ENCODE measurements at places on chromosomes 7 and 10.

DNA sequence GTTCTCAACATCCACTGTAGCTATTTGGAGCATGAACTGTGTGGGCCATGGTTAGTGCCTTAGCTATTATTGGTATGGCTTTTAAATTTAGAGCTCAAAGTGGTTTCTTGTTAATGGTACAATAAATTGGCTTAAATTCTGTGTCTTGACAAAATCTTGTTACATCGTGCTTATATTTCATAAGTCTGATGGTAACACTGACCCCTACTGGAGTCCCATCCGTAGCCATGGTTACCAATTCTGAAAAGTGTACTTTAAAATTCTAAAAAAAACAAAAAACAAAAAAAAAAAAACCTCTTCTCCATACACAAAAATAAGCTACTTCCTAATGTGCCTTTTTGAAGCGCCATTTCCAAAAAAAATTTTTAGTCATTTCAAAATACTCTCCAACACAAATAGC is 6.4 kb upstream of the RPP30 start:
- no peak for DNase-seq

GRCh38 chr7:142772051-142772450 is 1.3 kb downstream of the PRSS2 start:
- no peak for DNase-seq

DNA sequence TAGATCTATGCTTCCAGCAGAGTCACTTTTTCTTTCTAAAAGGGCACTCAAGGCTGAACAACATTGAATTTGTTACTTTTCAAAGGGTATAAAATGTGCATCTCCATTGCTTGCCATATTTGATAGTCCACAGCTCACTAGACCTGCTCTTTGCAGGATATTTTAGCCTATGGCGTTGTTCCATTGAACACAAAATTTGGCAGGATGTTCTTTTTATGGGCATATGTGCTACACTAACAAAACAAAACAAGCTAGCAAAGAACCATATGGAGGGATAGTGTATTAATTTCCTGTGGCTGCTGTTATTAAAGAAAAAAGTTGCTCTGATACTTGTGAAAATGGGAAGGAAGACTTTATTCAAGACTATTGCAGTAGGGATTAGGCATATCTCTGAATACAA is 828.7 kb downstream of the TYW1 start:
- DNase-seq: no peak

GRCh38 chr7:135326636-135327280 is 93.1 kb downstream of the STRA8 start:
- DNase-seq: no peak

- no peak for DNase-seq
Observed at GRCh38 chr10:86020134-86020533, 346.5 kb downstream of the GRID1 start.

DNA sequence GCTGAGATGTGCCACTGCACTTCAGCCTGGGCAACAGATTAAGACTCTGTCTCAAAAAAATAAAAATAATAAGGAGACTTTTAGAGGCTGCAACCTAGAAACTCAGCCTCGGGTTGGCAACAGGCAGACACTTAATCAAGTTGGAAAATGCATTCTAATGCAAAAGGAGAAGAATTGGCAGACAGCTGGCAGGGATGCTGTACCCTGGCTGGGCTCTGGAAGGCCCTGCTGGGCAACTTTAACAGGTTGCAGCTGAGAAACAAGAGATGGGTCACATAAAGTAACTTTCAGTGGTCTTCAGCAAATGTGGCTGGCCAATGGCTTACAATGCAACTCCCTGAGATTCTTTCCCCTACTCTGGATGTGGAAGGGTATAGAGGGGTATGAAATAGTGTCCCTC is 1225.7 kb downstream of the TYW1 start:
- no peak for DNase-seq

- DNase-seq: no peak
Observed at GRCh38 chr7:89477991-89478390, 676.3 kb upstream of the STEAP1 start.

GRCh38 chr7:108103558-108104298 is 26.4 kb downstream of the LAMB4 start:
- no peak for DNase-seq

DNA sequence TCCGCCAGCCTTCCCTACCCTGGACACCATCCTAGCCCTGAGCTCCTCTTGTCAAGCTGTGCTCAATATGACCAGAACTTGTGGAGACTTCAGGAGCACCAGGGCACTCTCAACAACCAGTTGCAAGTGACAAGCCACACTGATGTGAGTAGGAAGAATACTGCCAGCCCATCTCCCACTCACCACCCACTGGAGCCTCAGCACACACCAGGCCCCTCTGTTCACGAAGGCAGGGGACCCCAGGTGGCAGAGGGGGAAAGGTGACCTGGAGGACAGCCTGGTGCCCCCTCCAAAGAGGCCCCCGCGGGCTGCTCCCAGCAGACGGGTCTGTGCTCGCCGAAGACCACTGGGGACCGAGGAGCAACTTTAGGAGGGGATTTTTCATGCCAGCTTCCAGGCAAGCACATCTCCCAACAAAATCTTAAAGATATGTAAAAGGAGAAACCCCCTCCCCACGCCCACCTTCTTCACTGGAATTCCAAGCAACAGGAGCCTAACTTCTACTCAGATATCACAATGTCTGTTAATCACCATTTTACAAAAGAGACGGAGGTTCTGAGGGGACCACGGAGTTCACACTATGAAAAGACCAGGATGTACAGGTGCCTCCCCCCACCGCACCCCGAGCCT is 1.0 kb downstream of the MMD2 start:
- no peak for DNase-seq

GRCh38 chr10:85936161-85936560 is 430.4 kb downstream of the GRID1 start:
- DNase-seq: no peak

DNA sequence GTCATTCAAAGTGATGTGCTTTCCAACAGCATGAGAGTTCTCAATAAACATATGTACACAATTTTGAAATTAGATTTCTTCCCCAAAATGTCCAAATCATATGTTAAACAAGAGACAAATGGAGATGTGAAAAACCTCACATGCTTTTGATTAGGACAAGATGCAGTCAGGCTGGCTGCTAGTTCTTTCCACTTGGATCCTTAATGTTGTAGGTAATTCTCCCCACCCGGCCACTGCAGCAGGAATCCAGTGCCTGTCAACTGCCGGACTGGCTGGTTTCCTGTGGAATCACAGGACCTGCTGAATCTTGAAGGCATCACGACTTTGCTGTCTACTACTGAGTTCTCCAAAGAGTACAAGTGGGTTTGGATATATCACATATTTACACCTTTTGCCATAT is 138.6 kb upstream of the AKR1E2 start:
- no peak for DNase-seq

DNA sequence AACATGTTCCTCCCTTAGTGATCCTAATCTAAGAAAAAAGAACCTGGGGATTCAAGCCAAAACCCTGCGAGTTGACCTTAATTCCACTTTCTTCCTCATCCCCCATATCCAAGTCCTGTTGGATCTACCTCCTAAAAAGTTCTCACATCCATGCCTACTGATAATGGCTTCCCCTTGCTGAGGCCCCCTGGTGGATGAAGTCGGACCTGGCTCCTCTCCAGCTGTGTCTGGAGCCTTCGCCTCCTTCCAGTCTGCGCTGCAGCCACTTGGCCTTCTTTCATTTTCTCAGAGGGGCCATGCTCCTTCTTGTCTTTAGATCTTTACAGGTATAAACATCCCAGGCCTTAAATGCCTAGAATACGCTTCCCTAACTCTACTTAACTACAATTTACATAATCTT is 8.1 kb downstream of the PDE1C start:
- DNase-seq: peak; percentile 31

Measured in hypothalamus (tissue), 51 donors.